Stimulated activated CD8-positive, alpha-beta memory T cell treated with anti-CD3 and anti-CD28 coated beads, Interleukin-2, amount 100 ng/mL, for 1 hour (primary cell): ENCODE measurements at places on chromosomes 11 and 22.

- DNase-seq, result no peak
These were observed 285.4 kb downstream of the C11orf87 start for GRCh38 chr11:109707411-109707810.

- no peak for DNase-seq
These were observed 25.0 kb upstream of the KRTAP5-7 start for GRCh38 chr11:71502026-71502425.

DNA sequence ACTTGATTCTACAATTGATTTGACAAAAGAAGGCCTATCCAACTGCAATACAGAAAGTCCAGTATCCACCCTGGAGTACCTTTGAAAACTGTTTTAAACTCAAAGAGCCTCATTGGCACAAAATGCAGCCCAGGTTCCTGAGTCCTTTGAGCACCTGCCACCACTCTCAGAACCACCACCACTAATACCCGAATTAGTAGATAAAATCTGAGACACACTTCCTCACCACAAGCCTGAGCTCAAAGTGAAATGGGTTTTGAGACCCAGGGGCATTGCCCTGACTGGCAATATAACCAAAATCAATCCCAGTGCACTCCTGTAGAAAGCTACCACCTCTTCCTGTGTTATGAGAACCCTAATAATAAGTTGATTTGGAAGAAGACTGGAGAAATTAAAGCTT lies 215.7 kb downstream of the CSNK2A3 start:
- no peak for DNase-seq

- DNase-seq, result no peak
These were observed 88.7 kb downstream of the IGLL5 start for GRCh38 chr22:22976033-22976922.

DNA sequence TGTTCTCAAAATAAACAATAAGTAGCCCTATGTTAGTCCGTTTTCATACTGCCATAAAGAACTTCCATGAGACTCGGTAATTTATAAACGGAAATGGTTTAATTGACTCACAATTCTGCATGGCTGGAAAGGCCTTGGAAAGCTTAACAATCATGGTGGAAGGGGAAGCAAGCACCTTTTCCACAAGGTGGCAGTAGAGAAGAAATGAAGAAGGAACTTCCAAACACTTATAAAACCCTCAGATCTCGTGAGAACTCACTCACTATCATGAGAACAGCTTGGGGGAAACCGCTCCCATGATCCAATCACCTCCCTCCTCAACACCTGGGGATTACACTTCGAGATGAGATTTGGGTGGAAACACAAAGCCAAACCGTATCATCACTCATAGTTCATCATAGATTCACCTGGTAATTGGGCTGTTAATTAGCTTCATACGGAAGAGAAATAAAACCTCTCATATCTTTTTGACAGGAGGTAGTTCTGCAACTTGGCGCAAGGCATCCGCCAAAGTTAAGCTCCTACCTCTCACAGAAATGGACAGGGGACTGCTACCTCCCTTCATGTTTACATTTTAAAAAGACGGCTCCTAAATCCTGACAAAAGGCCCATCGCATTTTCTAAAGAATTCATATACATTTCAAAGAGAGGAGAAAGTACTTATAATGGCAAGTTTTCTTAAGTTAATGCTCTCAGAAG lies 49.0 kb downstream of the MUC15 start:
- DNase-seq, result no peak

DNA sequence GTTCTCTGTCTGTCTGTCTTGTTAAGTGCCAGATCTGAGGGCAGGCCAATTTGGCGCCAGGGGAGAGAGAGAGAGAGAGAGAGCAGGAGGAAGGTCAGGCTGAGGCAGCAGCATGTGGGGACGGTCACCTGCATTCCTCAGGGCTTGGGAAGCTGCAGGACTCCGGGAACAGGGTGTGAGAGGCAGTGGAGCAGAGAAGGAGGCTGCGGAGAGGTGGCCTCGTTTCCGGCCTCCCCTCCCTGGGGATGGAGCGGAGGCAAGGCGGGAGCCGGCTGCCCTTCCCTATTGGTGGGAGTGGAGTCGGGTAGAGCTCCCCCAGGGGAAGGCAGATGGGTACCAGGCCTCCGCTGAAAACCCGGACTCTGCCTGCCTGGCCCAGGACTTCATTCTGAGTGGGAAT lies 9.7 kb downstream of the CLMP start:
- DNase-seq, result no peak

DNA sequence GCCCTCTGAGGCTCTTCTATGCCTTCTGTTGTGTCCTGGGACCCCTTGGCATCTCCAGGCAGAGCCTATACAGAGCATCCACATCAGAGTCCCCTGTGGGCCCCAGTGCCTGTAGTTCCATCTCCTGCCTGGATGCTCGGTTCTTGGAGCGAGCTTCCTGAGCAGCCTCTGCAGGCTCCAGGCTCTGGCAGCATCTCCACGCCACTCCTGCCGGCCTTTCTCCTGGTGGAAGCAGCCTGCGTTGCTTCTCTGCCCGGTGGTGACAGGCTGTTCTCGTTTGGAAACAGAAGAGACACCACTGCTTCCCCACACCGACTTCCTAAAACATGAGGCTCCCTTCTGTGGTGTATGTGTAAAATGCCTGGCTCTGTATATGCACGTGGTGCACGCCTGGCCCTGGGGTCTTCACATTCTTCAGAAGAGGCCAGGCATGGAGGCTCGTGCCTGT lies 52.8 kb downstream of the BCR start:
- DNase-seq, result no peak

- DNase-seq, result no peak
These were observed at the start of gene UCP3 for GRCh38 chr11:74008373-74009229. UCP3 (minus strand) TSS chr11:74009085; CDS start chr11:74007042, 2,043 bp downstream.

- no peak for DNase-seq
These were observed 16.0 kb upstream of the SHISAL1 start for GRCh38 chr22:44328762-44329161.

DNA sequence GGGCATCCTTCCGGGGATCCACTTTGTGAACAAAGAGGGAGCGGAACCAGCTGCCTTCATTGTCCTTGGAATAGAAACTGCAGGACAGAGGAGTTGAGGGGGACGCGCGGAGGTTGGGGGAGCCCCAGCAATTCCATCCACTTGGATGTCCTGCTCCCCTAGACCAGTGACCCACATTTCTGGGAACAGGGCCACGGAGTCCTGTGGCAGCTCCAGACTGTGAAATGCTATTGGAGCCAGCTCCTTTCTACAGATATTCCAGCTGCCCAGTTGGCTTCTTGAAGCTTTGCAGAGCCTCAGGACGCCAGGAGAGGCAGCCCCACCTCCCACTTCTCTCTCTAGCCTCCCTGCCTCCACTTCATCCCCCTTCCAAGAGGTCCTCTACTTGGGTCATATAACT lies 10.5 kb downstream of the NIPSNAP1 start:
- no peak for DNase-seq

GRCh38 chr11:8756201-8756600 lies 73.6 kb downstream of the RPL27A start:
- no peak for DNase-seq

DNA sequence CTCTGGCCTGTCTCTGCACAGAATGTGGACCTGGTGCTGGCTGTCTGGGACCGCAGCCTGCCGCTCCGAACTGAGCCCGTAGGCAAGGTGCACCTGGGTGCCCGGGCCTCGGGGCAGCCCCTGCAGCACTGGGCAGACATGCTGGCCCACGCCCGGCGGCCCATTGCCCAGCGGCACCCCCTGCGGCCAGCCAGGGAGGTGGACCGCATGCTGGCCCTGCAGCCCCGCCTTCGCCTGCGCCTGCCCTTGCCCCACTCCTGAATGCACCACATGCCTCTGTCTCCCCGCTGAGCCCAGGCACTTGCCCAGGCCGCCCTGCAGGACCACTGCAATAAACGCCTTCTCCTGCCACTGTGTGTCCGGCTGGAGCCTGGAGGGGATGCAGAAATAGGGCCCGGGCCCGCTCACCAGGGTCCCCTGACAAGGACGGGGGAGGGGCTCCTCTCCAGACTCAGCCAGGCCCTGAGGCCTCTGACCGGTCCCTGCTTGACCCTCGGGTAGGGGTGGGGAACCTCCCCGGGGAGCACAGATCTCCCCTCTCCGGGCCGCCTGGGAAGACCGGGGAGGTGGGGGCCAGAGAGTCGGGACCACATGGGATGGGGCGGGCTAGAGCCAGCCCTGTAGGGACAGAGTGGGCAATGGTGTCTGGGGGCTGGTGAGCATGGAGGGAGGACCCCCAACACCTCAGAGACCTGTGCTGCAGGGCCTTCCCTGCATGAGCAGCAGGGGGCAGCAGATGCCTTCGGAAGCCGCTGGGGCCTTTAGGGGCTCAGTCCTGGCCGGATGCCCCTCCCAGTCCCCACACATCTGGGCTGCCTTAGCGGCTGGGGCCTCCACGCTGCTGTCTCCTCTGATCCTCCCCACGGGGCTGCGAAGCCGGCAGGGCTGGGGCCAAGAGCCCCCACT lies 1.4 kb upstream of the TNNI2 start:
- peak; percentile 69 for DNase-seq

DNA sequence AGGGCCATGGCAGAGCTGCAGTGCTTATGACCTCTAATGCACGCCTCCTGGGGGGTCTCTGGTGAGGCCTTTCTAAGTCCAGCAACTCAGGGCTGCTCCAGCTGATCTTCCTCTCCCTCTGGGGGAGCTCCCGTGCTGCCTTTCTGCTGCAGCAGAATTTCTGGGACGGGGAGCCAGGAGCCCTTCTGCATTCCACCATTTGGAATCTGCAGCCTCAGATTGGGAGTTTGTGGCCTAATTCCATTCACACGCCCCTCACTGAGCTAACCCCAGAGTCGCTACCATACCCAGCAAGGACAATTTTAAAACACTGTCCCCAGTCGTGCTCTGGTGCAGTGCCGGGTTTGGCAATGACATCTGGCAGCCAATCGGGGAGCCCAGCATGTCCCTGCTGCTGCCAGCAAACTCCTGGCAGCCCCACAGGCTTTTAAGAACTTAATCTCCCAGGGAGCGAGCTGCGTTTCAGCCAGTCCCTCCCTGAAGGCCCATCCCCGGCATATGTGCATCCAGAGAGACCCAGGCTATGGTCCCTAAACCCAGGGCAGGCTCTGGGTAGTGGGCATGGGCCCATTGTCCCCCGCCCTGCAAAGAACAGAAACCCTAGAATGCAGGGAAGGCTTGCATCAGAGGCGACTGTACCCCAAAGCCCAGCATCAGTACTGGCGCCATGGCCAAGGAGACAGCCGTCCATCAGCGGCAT lies 4.7 kb downstream of the SHANK2 start:
- DNase-seq, result no peak

DNA sequence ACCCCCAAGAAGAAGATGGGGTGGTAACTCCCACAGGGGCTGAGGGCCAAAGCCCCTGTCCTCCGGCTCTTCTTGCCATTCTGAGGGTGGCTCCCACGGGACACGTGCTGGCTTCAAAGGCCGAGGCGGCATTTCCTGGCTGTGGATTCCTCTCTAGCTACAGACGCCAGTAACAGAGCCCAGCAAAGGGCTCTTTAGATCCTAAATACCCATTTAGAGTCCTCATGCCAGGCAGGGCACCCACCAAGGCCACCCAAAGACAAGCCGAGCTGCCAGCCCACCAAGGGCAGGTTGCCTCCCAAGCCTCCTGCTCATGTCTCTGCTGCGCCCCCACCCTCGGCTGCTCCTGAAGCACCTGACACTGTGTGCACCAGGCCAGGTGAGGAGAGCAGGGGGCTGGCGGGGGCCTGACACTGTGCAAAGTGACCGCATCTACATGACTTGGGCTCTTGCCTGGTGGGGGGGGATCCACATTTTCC lies 5.7 kb downstream of the LRFN4 start:
- no peak for DNase-seq

DNA sequence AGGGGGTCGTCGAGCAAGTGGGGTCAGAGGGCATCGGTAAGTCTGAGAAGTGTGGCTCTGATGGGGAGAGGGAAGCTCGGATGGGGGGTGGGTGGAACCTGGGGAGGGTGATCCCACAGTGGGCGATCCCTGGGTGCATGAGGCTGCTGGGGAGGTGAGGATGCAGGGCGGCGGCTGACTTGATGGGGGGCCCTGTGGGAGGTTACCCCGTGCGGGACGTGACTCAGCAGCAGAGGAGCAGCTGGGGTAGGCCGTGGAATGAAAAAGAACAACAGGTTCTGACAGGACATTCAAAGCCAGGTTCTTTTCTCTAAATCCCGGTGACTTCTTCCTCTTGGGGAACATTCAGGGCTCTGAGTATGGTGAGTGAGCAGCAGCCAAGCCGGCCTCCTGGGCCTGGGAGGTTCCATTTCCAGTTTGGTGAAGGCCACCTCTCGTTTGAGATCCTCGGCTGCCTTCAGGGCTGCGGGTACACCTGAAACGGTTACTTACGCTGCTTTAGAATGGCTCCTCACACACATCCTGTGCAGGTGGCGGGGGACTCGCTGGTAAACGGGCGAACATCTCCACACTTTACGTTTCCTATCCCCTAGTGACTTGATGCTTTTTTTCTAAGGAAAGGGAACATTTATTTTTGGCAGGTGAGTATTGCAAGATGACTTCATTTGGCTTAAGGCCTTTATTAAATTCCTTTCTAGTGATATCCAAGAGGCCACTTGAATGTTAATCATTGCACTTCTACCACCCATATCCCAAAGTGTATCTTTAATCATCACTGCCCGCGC lies 278.2 kb downstream of the TBC1D22A start:
- DNase-seq, result no peak

- DNase-seq, result no peak
These were observed 10.5 kb downstream of the SYNGR1 start for GRCh38 chr22:39360242-39360641.

DNA sequence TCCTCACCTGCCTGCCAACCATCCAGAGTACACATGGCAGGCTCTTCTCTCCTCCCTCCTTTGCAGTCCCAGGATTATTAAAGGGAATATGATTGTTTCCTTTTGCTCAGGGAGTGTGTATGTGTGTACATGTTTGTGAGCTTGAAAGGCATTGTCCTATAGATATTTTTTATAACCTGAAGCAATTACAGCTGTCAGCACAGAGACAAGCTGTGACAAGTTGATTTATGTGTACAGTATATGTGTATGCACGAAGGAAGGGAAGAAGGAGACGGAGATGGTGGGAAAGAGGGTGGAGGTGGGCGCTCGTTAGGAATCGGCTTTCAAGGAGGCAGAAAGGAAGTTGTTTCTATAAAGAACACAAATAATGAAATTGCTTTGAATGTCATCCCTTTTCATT lies 537.0 kb downstream of the NTM start:
- DNase-seq, result no peak

GRCh38 chr11:2841411-2842190 lies 44.0 kb downstream of the CDKN1C start:
- DNase-seq, result no peak

DNA sequence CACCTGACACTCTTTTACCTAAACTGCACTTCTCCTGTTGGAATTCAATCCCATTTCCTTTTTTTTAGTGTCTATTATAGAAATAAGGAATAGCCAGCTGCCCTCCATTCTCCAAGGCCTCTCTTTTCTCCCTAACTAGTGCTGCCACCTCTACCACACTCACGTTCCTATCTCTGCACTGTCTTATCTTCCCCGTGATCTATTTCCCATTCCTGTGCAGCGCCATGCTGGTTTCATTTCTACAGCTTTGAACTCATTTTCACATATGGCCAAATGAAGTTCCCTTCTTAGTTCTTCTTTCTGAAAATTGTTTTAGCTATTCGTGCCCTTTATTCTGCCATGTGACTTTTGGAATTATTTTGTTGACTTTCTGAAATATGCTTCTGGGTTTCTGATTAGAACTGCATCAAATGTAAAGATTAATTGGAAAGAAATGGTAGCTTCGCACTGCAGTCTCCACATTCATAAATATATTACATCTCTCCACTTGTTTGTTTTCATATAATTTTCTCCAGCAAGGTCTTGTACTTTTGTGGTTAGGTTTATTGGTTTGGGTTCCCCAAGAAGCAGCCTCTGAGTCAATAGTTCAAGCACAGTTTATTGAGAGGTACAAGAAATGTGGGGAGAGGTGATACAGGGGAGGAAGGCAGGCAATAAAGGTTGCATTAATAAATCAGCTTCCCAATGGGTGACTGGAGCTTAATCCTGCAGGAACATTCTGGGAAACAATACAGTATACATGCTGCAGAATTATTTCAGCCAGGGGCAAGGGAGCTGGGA lies 43.7 kb upstream of the DRD2 start:
- DNase-seq, result no peak
